Activated naive CD8-positive, alpha-beta T cell treated with anti-CD3 and anti-CD28 coated beads for 36 hours (primary cell): ENCODE measurements at places on chromosomes 7 and 10. TPM values are rescaled to one million over a fixed set of nuclear protein-coding genes. Genes with fewer than 3 reads are reported as not detected.

Gene PNPLA8
- 15.2 TPM for total RNA-seq

Gene COX19
- total RNA-seq: 18.1 TPM

Gene PTTG1IP2
- not detected for total RNA-seq

DNA sequence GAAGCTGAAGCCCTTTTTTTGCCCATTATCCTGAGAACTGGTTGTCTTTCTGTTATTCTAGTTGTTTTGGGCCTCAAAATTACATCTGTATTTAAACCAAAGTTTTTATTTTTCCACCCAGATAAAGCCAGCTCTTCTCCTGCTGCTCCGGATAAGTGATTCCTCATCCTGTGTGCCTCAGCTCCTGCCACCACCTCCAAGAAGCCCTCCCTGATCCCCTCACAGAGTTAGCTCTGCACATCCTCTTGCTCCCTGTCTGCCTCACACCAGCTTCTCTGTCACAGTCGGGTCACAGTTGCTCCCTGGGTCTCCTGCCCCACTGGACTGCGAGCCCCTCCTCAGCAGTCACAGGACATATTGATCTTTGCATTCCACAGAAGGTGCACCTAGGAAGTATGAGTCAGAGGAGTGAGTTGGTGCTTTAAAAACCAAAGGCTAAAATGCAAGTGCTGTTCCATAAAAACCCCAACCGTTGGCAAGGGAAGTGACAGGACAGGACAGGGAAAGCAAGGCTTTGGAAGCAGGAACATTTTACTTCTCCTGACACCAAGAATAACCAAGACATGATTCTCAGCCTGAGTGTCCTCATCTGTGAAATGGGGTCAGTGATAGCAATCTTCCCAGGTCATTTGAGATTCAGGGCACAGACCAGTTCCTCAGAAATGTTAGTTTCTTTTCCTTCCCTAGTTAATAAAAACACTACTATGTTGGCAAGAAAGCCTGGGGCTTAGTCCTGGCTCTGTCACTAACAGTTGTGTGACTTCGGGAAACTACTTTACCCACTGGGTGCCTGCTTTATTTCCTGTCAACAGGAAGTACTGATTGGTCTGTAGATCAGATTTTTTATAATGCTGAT, 36.5 kb upstream of the EEPD1 start:
- DNase-seq: no peak

DNA sequence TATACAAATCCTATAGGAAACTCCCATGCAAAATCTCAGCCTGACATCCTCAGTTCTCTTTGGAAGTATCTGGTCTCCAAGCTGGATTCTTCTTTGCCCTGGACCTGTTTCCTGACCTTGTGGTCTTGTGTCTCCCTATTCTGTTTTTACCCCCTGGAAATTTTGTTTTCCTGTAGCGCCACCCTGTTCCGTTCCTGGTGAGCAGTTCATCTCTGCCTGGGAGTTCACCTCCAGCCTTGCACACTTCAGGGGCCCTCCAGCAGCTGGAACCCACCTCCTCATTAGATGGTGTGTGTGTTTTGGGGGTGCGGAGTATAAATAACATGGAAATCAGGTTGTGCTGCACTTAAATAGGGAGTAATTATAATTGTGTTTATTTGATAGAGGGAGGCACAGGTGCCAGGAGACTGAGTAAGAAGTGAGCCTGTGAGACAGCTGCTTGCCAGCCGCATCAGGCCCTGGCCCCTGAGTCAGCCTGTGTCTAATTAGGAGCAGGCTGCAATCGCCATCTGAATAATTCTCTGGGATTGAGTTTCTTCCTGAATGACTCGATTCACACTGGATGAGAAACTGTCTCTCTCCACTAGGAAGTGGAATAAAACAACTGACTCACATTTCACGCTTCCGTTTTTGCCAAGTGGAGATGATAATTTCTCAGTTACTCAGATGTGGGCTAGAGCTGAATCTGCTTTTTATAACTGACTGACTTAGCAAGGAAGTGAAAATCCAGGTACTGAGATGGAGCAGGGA, 69.4 kb upstream of the HECTD2 start:
- no peak for DNase-seq

Gene BTRC
- total RNA-seq: 14.0 TPM

Gene GCK
- 3.7 TPM for total RNA-seq

DNA sequence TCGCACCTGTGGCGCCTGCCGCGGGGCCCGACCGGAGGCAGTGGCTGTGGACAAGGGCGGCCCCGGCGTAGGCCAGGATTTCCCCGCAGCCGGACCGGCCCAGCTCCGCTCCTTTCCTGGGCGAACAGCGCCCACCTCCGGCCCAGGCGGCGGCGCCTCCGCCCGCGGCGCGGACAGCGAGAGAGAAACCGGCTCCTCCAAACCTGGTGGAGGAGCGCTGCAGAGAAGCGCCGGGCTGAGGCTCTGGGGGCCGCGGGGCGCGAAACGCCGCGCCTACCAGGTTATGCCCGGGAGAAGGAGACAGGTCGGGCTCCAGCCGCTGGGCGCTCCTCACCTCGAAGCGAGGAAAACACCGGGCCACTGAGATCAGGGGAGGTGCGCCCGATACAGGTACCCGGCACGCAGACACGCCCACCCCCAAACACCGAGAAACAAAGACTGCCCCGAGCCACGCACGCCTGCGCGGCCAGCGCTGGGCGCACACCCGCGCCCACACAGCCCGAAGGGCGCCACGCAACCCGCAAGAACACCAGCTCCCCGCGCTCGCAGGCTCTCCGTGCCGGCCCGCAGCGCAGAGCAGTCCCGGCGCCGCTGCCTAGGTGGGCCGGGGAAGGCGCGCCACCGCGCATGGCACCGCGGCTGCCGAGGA, 3.3 kb downstream of the GRID1 start:
- DNase-seq: peak; percentile 24

GRCh38 chr7:23600236-23600635, 3.1 kb downstream of the CCDC126 start:
- DNase-seq: no peak

Gene NEUROG3
- 0.20 TPM for total RNA-seq

DNA sequence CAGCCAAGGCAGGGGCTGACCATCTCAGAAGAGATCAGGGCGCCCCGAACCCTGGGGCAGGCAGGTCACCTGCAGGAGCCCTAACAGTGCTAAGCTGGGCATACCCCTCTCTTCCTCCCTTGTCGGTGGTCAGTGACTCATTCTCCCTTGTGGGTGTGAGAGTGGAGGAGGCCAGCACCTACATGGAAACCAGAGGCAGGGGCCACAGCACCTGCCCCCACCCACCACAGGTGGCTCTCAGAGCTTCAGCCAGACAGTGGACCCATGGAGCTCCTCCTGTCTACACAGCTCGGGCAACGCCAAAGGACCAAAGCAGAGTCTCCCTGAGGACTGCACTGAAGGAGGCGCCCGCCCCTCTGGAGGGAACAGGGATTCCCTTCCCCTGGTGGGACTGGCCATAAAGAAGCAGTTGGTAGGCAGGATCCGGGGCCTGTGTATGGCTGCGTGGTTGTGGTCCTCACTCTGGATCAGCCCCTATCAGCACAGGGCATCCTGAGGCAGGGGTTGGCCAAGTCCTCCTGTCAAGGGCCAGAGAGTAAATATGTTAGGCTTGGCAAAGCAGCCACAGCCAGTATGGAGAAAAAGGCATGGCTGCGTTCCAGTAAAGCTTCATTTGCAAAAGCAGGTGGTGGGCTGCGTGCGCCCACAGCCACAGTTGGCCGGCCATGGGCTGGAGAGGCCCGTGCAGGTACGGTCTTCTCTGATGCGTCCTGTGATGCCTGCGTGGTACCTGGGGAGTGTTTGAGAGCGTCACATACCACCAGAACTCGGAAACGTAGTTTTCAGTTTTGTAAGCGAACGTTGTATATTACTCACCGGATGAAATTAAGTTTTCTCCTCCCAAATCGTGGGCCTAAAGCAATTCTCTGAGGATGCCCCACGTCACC, 198.2 kb downstream of the EBF3 start:
- DNase-seq: no peak

GRCh38 chr7:92982928-92983327, 134.9 kb downstream of the SAMD9 start:
- no peak for DNase-seq

DNA sequence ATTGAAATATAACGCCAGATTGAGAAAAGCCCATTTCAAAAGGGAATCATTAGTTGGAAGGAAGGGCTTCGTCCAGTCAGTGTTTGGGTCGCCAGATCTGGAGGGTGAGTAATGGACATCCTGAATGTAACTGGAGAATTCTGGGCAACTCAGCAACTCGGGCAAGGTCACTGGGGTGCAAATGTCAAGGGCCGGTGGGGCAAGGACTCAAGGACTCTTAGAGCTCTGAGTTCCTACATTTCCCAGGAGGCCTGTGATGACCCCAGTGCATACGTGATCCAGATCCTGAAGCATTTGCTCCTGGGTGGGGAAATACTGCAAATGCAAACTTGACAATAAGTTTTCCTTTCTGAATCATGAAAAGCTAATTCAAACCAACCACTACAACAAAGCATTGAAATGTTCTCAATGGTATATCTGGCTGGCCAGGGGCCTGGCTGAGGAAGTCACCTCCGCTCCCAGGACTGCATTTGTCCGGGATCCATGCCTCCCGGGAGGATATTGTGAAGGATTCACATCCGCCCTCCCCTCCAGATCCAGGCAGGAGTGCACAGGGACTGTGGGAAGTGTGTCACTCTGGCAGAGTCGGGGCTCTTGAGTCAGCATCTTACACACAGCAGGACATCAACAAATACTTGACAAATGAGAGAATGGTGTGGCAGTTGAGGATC, 164.0 kb downstream of the FANK1 start:
- DNase-seq: no peak

DNA sequence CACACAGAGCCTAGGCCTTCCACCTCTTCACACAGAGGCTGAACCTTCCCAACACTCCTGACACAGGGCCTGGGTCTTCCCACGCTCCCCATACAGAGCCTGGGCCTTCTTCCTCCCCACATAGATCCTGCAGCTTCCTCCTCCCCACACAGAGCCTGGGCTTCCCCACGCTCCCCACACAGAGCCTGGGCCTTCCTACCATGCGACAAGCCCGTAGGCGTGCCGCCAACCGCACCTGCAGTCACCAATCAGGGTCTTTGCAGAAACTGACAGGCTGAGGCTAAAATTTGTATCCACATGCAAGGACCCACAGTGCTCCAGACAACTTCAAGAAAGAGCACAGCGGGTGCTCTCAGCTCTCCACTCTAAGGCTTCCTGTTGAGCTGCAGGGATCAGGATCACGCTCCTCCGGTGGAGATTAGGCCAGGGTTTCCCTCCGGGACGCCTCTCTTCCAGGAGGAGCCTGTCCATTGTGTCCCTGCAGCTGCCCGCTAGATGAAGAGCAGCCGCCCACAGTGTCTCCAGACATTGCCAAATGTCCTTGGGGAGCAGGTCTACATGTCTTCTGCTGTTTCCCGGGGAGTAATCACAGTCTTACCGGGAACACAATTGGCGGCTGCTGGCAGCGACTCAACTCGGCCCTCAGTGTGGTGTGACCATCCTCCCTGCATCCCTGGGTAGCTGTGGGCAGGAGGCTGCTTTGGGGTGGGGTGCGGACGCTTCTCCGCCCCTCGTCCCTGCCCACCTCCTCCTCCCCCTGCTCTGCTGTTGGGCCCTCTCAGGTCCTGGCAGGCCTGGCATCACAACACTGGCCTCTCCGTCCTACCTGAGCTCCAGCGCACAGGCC, 9.7 kb downstream of the CFAP46 start:
- no peak for DNase-seq

- no peak for DNase-seq
These were observed 430.8 kb downstream of the PLXNA4 start for GRCh38 chr7:132145466-132145865.

- no peak for DNase-seq
These were observed 18.0 kb downstream of the PURB start for GRCh38 chr7:44867073-44867995.

DNA sequence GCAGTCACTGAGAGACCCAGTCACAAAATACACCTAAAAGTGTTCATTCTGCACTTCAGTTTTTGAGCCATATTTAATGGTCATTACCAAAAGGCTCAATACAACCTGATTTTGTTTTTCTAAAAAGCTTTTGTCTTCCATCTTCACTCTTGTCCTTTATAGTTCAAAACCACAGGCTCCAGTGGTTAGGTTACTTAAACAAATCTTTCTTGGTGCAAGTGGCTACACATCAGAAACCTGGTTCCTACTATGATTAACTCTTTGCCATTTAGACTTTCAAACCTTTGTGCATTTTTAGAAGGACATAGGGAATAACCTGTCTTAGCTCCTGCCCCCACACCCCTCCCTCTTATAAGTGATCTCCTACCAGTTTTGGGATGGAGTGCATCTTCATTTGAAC, 135.8 kb downstream of the STRA8 start:
- DNase-seq: no peak

DNA sequence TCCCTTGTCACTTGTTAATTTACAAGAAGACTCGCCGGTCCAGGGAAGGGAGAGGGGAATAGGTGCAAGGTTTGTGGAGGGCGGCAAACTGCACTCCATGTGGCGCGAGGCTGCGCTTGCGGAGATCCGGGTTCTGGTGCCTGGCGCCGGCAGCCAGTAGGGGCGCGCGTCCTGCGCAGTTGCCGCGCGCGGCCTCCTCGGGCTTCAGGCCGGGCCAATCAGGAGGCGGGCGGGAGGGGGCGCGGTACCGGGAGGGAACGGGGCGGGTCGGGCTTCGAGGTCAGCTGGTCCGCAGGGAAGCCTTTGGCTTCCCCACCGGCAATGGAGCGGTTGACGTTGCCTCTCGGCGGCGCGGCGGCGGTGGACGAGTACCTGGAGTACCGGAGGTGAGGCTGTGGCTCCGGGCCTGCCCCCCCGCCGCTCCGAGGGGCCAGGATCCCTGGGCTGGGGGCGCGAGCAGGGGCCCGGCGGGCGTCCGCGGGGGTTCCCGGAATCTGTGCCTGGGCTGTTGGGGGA, at the start of gene FAM221A:
Gene FAM221A (plus strand): TSS at position 302 of the 516 bp plus-strand sequence. CDS start 20 bp downstream, at position 322.
- peak; percentile 85 for DNase-seq

DNA sequence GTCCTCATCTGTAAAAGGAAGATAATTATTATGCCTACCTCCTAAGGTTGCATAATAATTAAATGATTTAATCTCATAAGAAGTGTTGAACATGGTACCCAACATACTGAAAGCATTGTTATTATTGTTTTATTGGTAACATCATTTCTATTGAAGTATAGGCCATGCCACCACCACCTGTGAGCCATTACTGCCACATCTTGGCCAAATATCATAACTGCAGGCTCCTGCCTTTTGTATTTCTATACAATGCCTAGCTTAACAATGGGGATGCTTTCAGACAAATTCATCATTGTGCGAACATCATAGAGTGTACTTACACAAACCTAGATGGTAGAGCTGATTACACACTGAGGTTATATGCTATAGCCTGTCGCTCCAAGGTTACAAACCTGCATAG, 61.1 kb upstream of the NPSR1 start:
- no peak for DNase-seq

GRCh38 chr10:22454634-22455033, 109.3 kb downstream of the SPAG6 start:
- no peak for DNase-seq

Gene CDHR3
- 0.38 TPM for total RNA-seq

Gene PTF1A
- total RNA-seq: not detected

- no peak for DNase-seq
These were observed 175.3 kb upstream of the LYZL1 start for GRCh38 chr10:29113616-29113945.

DNA sequence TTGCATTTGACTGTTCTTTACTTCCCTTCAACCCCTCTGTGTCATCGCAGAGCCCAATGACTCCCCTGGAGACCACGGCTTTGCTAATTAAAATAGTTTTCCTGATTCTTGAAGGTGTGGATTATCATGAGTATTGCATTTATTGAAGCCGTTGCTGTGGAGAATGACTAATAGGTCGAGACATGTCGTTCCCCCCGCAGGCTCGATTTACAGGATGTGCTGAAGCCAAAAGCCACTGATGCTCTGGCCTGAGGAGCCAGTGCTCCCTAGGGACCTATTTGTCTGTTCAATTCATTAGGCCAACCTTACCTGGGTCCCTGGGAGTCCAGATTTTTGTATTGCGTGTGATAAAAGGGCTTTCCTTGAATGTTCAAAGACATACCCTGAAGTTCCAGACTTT, 102.3 kb downstream of the NPTX2 start:
- DNase-seq: no peak

Gene WASHC2A
- total RNA-seq: 27.4 TPM
